GM06990 (cell line): ENCODE measurements at places on chromosomes 4 and X.

DNA sequence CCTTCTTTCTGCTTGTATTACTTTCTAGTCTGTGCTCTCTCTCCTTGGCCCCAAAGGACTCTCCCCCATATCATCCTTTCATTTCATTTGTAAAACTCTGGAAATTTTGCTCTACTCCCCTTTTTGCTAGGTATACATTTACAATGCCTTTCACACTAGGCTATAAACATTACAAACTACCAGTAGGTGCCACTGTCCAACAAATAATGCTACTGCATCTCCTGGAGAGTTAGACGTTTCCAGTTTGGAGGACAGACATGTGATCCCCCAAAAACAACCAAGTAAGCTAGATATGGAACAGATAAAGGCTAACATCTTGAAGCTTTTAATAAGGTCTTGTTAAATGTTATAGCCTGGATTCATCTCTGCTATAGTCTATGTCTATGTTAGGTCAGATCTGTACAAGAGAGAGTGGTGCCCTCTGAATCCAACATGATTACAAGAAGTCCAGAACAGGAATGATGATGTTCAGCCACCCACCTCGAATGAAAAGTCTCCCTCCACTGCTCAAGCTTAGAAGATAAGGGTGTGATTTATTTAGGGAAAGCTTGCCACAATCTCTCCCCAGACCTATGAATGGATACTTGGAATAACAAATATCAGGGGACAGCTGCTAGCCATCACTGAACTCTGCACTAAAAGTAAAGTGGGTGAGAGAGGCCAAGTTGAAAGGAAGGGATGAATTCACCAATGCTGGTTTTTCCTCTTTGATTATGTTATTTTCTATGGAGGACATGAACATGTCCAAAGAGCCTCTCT, 14.3 kb downstream of the CBR4 start:
- no peak for DNase-seq

DNA sequence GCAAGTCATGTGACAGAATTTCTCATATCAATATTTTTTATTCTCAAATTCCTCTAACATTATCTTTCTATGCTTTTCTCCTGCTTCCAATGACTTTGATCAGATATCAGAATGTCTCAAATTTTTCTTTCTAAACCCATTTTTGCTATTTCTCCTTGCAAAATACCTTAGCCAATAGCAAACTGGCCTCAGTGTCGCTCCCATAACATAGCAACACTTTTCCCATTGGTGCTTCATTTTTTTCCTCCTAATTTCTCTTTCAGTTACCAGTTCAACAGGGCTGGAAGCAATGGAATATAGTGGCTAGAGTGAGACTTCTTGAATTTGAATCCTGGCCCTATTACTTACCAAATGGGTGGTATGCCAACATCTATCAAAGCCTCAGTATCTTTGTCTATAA, 1091.6 kb downstream of the C4orf33 start:
- DNase-seq = no peak

DNA sequence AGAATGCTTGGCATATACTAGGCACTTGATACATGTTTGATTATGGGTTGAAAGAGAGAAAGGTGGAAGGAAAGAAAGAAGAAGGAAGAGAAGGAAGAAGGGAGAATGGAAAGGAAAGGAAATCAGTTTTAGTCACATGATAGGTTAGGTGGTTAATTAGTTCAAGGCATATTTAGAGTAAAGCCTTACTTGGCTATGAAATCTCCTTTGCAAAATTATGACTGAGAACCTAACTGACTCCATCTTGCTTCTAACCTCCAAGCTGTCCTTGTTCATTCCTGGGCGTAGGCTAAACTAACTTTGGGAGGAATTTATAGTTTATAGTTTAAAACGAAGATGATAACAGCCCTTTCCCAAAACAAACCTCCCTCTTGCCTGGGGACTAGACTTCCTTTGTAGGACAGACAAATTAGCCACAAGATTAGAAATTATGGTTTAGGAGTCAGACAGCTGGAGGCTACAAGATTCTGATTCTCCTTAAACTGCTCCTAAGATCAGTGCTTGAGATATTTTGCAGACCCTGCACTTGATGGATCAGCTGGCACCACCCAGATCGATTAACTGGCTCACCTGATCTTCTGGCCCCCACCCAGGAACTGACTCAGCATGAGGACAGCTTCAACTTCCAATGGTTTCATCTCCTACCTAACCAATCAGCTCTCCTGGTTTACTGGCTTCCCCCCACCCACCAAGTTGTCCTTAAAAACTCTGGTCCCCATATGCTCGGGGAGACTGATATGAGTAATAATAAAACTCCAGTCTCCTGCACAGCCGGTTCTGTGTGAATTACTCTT, 55.0 kb downstream of the TXK start:
- no peak for DNase-seq

GRCh38 chr4:15654593-15655222, 449 bp downstream of the FBXL5 start:
- no peak for DNase-seq

DNA sequence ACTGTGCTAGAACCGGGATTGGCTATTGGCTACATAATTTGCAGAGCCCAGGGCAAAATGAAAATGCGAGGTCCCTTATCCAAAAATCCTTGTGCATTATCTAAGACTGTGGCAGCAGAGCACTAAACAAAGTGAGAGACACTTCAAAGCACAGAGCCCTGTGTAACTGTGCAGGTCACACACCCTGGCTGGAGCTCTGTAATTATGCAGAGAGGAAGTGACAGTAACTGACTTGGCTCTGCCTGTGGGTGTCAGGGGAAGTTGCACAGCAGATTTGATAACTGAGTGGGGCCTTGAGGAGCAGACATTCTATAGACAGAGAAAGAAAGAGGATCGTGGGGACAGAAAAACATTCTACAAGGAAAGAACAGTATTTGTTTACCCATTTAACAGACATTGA, 173.5 kb upstream of the FMR1 start:
- no peak for DNase-seq

GRCh38 chr4:45043911-45044310, 317.6 kb upstream of the GNPDA2 start:
- DNase-seq = no peak

- no peak for DNase-seq
Observed at GRCh38 chr4:3220476-3221183, 28.3 kb upstream of the MSANTD1 start.

DNA sequence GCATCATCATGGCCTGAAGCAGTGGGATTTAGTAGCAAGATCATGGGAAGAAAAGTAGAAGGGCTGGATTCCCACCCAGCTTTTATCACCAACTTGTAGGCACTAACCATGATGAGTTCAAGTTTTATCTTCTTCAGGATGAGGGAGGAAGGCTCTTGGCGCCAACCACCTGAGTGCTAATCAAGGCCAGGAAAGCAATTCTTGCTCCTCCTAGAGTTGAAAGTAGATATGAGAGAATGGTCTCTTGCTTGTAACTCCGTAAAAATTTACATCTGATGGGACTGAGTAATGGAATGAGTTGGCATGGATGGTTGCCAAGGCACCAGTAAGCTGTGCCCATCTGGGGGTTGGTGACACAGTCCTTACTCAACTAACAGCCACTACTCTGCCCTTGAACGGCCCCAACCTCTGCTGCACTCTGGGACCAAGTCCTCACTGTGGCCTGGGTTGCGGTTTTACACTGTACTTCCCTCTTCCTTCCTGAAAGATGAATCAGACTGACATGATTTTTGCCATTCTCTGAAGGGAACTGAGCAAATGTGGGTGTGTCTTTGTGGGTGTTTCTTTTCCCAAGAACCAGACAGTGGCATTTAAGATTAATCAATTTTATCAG, 39.4 kb upstream of the NDP start:
- DNase-seq = no peak

- DNase-seq = no peak
Observed at GRCh38 chr4:69823481-69824186, 36.3 kb downstream of the SULT1E1 start.

- DNase-seq = no peak
Observed at GRCh38 chr4:121070274-121070673, 2.1 kb downstream of the NDNF start.

- DNase-seq = no peak
Observed at GRCh38 chr4:165689159-165689558, 183.9 kb upstream of the TLL1 start.
